Hematopoietic multipotent progenitor cell (in vitro differentiated cells): ENCODE measurements at places on chromosomes 6 and 20. TPM values are rescaled to one million over a fixed set of nuclear protein-coding genes. Genes with fewer than 3 reads are reported as not detected.

DNA sequence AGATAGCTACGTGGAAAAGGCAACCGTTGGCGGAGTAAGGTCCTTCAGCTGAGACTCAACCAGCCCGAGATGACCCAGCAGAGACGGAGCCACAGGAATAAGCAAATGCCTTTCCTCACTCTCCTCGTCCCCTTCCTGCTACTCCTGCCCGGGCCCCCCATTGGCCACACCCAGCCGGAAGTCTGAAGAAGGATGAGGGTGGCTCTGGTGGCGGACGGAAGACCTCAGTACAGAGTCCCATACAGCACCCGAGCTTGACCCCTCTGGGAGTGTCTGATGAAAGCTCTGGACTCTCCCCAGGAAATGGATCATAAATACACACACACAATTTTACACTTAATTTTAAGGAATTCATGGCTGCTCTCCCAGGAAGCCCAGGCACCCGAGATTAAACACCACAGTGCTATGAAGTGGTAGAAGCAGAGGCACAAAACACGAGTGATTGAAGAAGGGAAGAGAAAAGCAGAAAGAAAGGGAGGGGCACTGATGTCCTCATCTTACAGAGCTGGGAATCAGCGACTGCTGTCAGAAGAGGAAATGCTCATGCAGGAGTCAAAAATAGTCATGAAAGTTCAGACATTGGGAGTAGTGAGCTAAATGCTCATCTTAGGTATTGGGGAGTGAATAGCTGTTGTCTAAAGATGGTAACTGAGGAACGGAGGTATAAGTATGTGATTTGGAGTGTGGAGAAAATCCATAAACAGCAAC, 125.6 kb downstream of the BANF2 start:
- no peak for DNase-seq

GRCh38 chr6:90286884-90287488, 9.7 kb downstream of the BACH2 start:
- DNase-seq = peak; percentile 45

GRCh38 chr6:110720066-110720465, 95.2 kb downstream of the CDK19 start:
- DNase-seq = no peak

- no peak for DNase-seq
Measured at GRCh38 chr6:48325701-48326100, 214.7 kb upstream of the PTCHD4 start.

DNA sequence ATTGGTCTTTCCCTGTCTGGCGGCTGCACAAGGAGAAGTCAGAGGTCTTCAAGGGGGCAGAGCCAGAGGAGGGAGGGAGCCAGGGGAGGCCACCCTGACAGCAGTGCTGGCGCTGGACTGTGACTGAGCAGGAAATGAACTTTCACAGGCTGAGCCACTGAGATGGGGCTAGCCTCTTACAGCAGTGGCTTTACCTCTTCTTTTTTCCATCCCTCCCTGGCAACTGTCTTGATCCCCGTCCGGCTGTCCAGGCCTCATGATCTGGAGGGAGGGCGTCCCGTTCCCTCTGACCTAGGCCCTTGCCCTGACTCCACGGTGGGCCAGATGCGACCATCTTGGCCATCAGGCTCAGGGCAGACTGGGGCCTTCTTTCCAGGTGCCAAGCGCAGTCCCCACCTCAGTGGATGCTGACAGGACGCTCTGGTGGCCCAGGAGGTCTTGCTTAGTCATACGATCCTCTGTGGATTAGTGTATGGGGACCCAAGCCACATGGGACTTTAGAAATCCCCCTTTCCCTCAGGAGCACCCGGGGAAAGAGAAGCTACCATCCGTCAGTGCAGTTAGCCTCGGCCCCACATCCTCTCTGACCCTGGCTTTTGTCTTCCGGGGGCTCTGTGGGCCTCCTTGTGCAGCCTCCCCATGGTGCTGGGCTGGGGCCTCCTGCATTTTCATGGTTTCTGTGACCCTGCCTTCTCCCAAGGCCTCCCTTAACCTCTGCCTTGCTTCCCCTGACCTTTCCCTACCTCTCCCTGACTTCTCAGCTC, 57.4 kb upstream of the CCDC167 start:
- DNase-seq = no peak

Gene RAMACL
- total RNA-seq = 0.27 TPM
